IPS DF 6.9 (cell line): ENCODE measurements at places on chromosomes 4 and X.

GRCh38 chr4:136651278-136651667 is 881.0 kb downstream of the PCDH18 start:
- H3K4me3 ChIP-seq: no peak overlapping the region
- H3K27ac ChIP-seq: no peak overlapping the region
- no peaks in the 10 kb centered on the region for H3K4me1 ChIP-seq
- DNase-seq: no peak
- H3K36me3 ChIP-seq: no peaks in the 10 kb centered on the region

DNA sequence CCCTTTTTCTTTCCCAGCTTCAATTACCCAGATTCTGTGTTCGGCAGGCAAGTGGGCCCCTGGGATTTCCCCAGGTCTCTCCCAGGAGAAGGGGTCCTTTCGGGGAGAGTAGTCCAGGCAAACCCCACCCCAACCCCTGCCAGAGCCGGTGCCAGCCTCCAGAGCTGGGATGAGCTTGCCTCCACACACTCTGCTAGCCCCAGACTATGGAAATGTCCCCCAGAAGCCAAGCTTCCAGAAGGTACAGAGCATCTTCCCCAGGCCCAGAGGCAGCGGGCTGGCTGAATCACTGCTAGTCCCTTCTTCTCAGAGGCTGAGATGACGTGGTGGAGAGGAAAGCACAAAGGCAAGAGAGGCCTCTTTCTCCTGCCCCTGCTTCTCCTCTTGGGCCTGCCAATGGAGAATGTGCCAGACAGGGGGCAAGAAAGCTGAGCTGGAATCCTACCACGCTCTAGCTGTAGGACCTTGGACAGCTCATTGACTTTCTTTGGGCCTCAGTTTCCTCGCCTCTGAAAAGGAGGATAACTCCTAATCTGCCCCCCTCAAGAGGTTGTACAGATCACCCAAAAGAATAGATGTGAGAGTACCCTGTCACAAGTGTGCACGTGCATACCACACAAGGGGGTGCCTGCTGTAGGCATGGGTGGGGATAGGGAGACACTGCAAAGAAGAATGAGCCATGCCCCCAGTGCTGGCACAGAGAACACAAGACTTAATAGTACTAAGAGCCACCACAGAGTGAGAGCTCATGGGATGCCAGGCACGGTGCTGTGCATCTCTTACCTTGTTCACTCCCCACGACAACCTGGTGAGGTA is 2.1 kb downstream of the SASH3 start:
- no peak for DNase-seq
- no peak overlapping the region for H3K27ac ChIP-seq
- H3K27me3 ChIP-seq: no peaks in the 10 kb centered on the region

DNA sequence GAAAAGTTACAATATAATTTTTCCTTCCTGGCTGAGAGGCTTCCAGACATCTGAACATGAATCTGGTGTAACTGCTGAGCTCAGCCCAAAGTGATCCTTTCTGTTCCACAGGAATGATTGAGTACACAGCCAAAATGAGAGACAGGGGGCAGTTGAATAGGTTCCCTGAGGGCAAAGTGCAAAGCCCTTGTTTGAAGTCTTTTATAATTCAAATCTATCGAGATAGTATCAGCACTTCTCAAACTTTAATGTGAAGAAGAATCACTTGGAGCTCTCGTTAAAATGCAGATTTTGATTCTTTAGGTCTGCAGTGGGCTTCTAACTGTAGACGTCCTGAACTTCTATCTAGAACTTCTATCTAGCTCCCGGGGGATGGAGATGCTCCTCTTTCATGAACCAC is 54.4 kb upstream of the BMP2K start:
- no peaks in the 10 kb centered on the region for H3K27me3 ChIP-seq
- H3K27ac ChIP-seq: no peak overlapping the region
- H3K4me1 ChIP-seq: peaks cover 4% of the 10 kb centered on the region
- no peaks in the 10 kb centered on the region for H3K36me3 ChIP-seq

GRCh38 chr4:153494562-153494961 is 28.4 kb downstream of the TMEM131L start:
- no peak overlapping the region for H3K27ac ChIP-seq
- no peaks in the 10 kb centered on the region for H3K27me3 ChIP-seq
- DNase-seq: no peak
- no peak overlapping the region for H3K4me3 ChIP-seq
- no peaks in the 10 kb centered on the region for H3K36me3 ChIP-seq

DNA sequence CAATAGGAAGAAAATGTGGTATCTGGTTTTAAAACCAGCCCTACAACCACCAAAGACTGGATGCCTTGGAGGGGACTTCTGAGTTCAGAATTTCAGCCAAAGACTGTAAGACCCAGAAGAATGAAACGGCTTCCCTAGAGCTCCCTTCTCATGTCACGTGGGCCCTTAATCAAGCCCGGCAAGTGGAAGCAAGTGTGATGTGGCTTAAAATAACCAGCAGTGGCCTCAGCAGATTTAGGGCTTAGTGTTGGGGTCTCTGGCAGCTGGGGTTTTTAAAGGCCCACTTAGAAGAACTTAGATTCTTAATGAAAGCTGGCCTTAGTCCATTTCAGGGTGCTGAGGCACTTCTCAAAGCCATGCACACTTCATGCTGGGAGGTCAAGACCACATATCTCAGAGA is 111.2 kb upstream of the TBC1D9 start:
- H3K27ac ChIP-seq: no peak overlapping the region
- no peaks in the 10 kb centered on the region for H3K4me1 ChIP-seq
- H3K27me3 ChIP-seq: no peaks in the 10 kb centered on the region
- DNase-seq: no peak
- no peak overlapping the region for H3K4me3 ChIP-seq

- no peak overlapping the region for H3K27ac ChIP-seq
- no peaks in the 10 kb centered on the region for H3K4me1 ChIP-seq
- no peak for DNase-seq
- no peak overlapping the region for H3K4me3 ChIP-seq
Observed at GRCh38 chrX:45198706-45199105, 2.0 kb downstream of the DIPK2B start.

- H3K27ac ChIP-seq: no peak overlapping the region
- no peak for DNase-seq
- H3K27me3 ChIP-seq: no peaks in the 10 kb centered on the region
Observed at GRCh38 chrX:138995458-138995857, 283.9 kb upstream of the FGF13 start.

DNA sequence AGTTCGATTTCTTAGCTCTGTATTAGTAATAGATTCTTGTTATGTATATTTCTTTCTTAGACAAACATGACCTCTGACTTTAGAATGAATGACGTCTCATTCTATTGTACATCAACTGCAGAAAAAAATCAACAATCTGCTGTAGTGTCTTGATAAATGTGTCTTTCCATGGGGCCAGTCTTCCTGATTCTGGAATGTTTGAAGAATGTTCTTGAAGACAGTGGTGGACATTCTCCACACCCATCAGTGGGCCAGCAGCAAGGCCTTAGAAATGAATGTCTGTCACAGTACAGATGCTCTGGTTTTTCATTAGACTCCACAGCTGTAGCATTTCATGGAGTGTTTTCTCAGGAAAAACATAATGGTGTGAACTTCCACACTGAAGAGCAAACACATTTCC is 63.2 kb upstream of the FAM47B start:
- DNase-seq: no peak
- H3K4me3 ChIP-seq: no peak overlapping the region
- H3K27ac ChIP-seq: no peak overlapping the region
- H3K4me1 ChIP-seq: no peaks in the 10 kb centered on the region
- H3K36me3 ChIP-seq: no peaks in the 10 kb centered on the region
- H3K27me3 ChIP-seq: no peaks in the 10 kb centered on the region

DNA sequence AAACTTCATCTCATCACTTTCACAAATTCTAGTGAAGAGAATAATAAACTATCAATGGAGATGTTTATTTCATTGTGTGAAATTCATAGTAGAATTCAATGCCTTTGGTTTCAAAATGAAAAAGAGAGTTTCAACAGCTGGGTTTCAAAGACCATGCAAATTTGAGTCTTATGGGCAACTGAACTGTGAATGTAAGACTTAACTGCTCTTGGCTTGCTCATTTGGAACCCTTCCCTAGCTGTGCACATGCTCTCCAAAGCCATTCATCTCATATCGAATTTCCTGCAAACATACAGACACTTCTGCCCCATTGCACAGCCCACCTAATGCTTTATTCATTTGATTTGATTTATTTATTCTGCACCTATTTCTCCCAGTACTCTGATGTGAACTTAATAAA is 154.5 kb downstream of the GRXCR1 start:
- no peak for DNase-seq
- H3K27ac ChIP-seq: no peak overlapping the region
- no peaks in the 10 kb centered on the region for H3K36me3 ChIP-seq
- H3K4me3 ChIP-seq: no peak overlapping the region

DNA sequence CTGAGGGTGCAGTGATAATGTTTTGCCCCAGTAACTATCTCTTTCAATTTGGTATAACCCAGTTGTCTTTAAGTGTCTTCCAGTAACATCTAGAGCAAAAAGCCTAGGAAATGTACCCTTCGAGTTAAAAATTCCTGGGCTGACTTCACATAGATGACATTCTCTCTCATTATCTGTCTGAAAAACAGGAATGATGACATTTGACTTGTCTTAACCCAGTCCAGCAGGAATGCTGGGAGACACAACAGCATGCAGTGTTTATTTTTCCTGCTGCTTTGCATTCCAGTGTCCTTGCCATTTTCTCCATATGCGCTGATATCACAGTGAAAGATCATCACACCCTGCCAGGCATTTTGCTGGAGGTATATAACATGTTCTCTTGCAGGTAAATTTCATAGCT is 130.0 kb downstream of the SOWAHB start:
- H3K27ac ChIP-seq: no peak overlapping the region
- DNase-seq: no peak
- no peaks in the 10 kb centered on the region for H3K4me1 ChIP-seq

DNA sequence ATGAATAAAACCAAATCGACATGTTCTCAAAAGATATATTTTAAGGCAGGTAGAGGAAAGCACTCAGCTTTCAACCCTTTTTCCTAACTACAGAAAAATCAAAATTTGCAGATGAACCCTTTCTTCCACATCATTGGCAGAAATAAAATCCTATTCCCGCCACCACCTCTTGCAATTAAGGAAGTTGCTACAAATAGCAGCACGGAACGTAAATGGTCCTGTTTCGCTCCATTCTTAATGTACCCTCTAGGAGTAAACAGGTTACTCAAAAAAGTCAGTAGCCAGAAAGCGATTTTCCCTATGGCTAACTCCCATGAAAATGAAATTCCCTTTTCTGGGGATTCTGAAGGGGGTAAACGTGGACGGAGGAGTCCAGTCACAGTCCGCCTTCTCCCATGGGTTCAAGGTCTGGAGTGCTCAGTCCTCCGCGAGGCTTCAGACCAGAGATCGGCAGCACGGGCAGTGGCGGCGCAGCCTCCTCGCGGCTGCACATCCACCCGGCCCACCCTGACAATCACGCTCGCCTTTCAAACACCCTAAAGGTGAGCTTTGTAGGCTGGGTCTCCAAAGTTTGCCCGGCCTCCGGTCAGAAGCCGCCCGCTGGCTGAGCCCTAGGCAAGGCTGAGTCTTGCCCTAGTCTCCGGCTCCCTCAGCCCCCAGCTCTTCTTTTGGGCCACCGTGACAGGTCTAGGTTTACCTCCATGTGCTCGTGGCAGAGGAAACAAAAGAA is 1.8 kb downstream of the ATP11C start:
- DNase-seq: no peak
- no peak overlapping the region for H3K27ac ChIP-seq
- no peaks in the 10 kb centered on the region for H3K4me1 ChIP-seq

DNA sequence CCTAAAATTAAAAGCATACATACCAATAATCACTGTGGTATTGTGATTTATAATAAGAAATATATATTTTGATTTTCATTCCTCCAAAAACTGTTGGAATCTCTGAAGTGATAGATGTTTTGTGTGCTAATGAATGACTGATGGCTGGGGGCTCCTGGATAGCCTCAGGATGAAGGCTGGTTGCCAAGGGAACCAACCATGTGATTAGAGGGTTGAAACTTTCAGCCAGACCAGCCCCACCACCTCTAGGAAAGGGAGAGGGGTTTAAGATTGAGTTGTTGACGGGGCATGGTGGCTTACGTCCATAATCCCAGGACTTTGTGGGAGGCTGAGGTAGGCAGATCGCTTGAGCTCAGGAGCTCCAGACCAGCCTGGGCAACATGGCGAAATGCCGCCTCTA is 34.0 kb downstream of the HS6ST2 start:
- no peak for DNase-seq
- H3K4me1 ChIP-seq: no peaks in the 10 kb centered on the region
- H3K36me3 ChIP-seq: no peaks in the 10 kb centered on the region

GRCh38 chr4:45350438-45350837 is 624.1 kb upstream of the GNPDA2 start:
- no peak overlapping the region for H3K27ac ChIP-seq
- no peak overlapping the region for H3K4me3 ChIP-seq
- no peaks in the 10 kb centered on the region for H3K36me3 ChIP-seq
- no peaks in the 10 kb centered on the region for H3K27me3 ChIP-seq

DNA sequence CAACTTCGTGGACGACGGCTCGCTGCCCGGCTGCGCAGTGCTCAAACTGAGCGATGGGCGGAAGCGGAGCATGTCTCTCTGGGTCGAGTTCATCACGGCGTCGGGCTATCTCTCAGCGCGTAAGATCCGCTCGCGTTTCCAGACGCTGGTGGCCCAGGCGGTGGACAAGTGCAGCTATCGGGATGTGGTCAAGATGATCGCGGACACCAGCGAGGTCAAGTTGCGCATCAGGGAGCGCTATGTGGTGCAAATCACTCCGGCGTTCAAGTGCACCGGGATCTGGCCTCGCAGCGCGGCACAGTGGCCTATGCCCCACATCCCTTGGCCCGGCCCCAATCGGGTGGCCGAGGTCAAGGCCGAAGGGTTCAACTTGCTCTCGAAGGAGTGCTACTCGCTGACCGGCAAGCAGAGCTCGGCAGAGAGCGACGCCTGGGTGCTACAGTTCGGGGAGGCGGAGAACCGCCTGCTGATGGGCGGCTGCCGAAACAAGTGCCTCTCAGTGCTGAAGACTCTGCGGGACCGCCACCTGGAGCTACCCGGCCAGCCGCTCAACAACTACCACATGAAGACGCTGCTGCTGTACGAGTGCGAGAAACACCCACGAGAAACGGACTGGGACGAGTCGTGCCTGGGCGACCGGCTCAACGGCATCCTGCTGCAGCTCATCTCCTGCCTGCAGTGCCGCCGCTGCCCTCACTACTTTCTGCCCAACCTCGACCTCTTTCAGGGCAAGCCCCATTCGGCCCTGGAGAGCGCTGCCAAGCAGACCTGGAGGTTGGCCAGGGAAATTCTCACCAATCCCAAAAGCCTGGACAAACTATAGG is 1.5 kb downstream of the MAB21L2 start:
- H3K4me1 ChIP-seq: peaks cover 3% of the 10 kb centered on the region; the same call in 1 of the 2 replicates
- H3K27me3 ChIP-seq: peaks cover 21% of the 10 kb centered on the region
- no peak overlapping the region for H3K27ac ChIP-seq
- no peak for DNase-seq
- no peaks in the 10 kb centered on the region for H3K36me3 ChIP-seq
